CD4-positive, alpha-beta T cell treated with Interleukin-6 at 100 ng/mL for 8 hours (primary cell): ENCODE measurements at places on chromosomes 7 and 10.

DNA sequence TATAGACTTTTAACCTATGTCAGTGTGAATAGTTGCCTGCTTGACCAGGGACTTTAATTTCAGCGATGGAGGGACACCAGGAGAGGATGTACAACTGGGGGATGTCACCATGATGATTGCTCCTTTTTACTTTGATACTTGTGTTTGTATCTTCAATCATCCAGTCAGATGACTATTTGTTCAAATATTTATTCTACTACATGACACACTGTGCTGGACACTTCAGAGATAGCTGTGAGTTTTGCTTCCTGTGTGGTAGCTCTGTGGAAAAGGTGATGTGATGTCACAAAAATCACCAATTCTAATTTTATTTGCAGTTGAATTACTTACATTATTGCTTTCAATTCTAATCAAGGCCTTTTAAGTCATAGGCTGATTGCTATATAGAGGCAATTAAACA lies 62.7 kb upstream of the CREB5 start:
- DNase-seq, result no peak

DNA sequence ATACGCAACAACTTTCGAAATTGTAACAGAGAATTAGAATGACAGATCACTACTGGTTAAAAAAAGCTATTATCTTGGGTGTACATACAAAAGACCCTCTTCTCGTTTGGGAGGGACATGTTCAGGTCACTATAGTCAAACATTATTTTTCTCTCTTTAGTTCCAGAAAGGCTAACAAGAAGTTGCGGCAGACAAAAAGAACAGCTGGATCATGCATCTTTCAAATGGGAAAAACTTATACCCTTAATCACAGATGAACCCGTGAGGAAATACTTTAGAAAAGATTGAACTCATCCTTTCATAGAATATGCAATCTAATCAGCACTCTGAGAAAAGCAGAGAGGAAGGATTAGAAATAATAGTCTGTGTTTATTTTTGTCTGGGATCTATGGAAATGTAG lies 72.5 kb downstream of the EVX1 start:
- no peak for DNase-seq

DNA sequence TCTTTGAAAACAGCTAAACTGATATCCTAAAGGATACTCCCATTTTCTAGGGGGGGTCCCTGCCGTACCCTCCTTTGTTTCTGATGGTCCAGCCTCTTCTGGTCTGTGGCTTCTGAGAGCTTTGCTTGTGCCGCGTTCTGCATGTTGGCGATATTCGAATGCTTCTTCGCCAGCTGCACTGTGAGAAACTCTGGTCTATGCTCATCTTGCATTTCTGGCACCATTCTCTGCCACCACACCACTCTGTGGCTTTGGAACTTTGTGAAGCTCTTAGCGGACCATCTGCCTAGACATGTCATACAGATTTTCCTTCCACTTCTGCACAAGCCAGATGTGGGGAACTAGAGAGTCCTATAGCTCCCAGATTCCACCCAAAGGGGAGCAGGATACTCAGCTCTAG lies 197.2 kb downstream of the REEP3 start:
- no peak for DNase-seq

GRCh38 chr7:26451997-26452396 lies 160.3 kb downstream of the SNX10 start:
- DNase-seq, result no peak

DNA sequence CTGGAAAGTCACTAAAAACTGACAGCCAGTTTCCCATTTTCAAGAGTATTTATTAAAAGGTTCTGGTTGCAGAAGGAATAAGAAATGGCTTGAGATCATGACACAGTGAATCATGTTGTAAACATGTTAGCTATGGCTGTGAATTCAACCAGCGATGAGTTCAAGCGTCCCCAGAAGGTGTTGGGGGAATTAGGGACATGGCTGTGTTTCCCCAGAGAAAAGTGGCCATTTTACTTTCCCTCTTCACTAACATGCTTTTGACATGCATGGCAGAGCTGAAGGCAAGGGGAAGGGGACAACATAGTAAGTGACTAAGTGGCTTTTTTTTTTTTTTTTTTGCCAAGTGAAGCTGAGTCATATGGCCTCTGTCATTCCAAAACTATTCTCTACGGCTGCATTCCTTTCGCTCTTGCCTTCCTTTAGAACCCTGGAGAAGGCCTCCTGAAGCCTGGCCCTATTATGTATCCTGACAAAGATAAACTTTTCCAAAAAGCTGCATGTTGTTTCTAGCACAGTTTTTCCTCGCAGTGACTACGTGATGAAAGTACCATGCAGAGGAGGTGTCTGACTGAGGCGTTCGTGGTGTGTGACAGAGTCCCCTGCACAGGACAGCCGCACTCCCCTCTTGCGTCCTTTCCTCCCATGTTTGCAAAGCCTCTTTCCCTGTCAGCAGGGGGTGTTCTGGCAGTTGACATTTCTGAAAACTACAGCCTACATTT lies 46.9 kb downstream of the EGFR start:
- DNase-seq, result no peak

DNA sequence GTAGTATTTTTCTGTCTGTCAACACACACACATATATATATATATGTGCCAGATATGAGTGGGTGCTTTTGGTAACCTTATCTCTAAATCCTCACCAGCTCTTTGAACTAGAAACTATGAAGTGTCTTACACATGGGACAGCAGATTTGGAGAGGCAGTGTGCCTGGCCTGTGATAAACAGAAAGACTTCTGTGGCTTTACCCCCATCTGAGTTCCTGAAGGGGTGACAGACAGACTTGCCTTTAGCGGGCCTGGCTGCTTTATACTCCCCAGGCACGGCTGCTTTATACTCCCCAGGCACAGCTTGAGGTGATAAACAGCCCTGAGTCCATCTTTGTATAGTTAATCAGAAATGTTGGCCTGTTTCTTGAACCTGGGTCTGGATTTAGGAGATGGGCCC lies 5.6 kb downstream of the BAG3 start:
- no peak for DNase-seq

- DNase-seq, result no peak
These were observed 1.8 kb upstream of the CAMK2G start for GRCh38 chr10:73876157-73876556.

- DNase-seq, result no peak
These were observed 50.1 kb upstream of the ADRB1 start for GRCh38 chr10:113993489-113993991.

- no peak for DNase-seq
These were observed 101.9 kb downstream of the VWC2 start for GRCh38 chr7:49875336-49875735.

DNA sequence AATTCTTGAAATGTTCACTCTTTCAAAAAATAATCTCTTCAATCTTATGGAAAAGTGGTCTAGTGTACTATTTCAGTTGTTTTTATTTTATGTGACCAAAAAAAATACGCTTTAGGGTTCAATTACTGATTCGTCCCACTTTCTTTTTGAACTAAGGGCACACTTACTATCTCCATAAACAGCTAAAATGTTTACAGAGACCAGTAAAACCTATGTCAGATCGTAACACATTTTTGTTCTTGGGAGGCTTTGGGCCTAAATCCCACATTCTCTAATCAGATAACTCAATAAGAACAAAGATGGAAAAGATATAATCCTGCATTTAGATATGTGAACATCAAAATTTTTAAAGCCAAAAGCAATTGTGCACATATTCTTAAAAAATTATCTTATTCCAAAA lies 29.8 kb upstream of the EPC1 start:
- DNase-seq, result no peak

DNA sequence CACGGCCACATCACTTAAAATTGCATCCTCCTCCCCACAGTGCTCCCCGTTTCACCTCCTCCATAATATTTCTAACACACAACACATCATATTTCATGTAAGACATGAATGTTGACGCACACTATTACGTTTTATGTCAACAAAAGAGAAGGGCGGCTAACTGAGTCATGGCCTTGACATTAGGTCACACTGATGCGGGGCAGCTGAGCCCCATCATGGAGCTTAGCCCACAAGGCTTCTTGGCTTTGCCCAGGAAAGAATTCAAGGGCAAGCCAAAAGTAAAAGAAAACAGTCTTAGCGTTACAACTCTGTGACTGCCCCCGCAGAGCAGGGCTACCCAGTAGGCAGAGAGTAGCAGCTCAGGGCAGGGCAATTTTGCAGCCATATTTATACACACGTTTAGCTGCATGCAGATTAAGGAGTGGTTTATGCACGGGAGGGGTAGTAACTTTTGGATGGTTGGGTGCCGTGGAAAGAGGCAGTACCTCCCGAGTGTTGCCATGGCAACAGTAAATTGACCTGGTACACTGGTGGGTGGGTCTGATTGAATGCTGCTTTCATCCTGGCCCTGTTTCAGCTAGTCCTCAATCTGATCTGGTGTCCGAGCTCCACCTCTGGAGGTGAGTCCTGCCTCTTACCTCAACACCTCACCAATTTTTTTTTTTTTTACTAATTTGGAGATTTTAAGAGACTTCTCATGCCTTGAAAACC lies 156.2 kb upstream of the FRMD4A start:
- no peak for DNase-seq

DNA sequence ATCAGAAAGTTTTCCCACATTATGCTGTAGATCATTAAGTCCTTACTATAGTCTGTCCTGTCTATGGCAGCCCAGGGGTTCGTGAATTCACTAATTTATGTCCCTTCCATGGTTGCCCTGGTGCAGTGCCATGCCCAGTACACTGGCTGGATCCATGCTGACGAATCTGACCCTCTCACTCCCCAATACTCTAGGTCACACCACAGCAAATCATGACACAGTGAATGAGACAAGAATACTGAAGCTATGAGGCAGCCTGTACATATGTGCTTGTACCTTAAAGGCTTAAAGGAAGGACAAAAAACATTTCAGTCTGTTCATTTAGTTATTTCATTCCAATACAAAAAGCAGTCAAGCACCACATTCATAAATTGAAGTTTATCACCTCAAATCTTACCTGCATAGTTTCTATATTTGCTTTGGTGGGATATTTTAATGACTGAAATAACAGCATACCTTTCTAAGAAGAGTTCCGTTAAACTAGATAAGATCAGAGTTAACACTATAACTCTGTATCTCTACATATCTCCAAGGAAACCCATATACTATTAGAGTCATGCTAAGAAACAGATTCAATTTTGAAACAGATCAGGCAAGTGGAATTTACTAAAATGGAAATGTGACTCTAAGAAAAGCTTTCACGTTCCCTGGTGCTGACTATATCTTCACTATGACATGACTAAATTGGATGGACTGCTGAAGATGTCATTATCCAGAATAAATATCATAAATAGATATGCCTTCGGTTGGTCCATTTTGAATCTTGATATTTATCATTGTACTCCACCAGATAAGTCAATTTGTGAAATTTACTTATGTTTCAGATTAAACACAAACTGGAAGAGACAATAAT lies 36.7 kb downstream of the OSBPL3 start:
- DNase-seq, result no peak

DNA sequence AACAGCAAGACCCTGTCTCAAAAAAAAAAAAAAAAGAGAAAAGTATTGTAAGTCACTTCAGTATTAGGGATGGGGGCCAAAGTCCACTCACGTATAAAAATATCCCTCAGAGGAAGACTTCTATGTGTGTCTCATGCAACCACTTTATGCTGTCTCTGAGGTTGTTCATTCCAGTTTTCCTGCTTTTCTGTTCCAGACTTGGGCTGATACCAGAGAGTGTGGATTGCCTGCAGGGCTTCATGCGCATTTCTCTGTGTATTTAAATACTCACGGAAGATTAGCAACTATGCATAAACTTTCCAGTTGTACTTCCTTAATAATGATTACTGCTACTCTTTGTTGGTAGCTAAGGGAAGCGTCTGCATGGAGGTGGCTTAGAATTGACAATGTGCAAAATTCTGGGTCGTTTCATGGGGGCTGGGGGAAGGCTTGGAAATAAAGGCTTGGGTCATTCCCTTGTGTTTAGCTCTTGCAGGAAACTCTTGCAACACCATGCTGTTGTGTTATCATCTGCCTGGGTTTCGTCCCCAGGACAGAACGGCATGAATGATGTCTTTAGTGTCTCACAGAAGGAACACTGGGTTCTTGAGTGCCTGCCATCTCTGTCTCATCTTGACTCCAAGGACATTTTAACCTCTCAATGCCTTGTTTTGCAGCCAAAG lies 54.1 kb downstream of the KIAA1217 start:
- DNase-seq, result no peak

DNA sequence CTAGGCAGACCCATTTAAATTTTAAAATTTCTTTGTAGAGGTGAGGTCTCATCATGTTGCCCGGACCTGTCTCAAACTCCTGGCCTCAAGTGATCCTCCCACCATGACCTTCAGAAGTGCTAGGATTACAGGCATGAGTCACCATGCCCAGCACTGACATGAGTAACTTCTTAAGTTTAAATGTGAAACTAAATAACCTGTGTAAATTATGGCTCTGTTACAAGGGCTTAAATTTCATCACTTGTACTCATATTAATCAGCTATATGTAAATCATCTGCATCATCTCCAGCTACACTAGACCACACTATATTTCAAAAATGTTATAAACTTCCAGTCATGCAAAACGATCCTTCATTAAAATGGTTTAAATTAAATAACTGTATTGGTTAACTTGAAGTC lies 56.1 kb downstream of the ATAD1 start:
- no peak for DNase-seq

- peak; percentile 12 for DNase-seq
These were observed 302.9 kb upstream of the PODXL start for GRCh38 chr7:131859147-131859821.

DNA sequence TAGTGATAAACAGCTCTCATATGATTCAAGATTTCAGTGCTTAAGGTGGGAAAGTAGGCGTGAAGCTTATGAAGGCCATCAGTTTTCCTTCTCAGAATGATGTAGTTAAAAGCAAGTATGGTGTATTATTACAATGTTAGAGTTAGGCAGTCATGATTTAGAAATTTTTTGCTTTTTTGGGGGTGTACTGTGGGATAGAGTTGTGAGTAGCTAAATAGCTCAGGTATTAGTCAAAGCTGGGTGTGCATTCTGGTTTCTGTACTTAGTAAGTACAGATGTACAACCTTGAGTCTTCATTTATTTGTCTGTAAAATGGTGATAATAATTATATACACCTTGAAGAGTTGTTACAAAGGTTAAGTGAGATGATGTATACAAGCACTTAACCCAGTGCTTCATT lies 52.2 kb downstream of the R3HCC1L start:
- no peak for DNase-seq

DNA sequence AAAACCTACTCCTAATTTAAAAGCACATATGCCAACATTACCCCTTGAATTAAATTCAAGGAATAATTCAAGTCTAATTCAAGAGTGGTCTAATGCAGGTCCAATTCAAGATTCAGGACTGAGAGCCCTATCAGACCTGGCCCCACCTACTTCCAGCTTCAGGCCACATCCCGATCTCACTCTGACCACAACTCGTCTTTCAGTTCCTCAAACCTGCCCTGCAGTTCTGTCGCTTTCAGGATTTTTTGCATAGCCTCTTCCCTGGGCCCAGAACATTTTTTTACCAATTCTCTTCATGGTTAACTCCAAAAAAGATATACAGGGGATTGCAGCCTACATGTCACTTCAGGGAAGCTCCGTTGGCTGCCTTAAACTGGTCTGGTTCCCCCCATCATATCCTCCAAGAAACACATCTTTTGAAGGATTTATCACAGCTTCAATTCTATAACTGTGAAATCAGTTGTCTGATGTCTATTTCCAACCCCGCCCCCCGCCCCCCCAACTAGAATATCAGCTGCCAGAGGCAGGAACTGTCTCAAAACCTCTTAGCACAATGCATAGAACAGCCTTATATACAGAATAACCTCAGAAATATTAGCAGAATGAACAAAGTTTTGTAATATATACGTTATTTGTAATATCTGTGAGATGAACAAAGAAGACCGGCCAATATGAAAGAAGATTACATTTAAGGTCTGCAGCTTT lies 20.8 kb downstream of the CCDC6 start:
- DNase-seq, result no peak
